Right lung (tissue), 10 donors: ENCODE measurements at places on chromosomes 7 and 10. TPM values are rescaled to one million over a fixed set of nuclear protein-coding genes. Genes with fewer than 3 reads are reported as not detected.

DNA sequence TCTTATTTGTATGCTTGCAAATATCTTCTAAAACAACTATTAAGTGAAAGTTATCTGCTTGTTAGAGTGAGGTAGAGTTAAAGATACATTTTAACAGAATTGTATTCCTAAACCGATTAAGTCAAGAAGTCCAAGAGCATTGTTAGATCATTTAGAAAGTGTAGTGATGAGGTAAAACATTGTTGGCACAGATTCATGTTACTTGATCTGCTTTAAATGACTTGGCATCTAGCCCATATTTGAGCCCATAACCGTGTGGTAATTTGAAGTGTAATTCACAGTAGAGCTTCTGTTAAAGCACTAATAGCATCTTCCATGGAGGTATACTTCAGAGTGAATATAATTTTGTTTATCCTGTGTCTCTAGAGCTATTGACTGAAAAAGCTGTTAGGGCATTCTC is 62.1 kb downstream of the PTEN start:
- no peak for DNase-seq

METTL27 gene
- 4.3 TPM for polyA plus RNA-seq

GRCh38 chr10:72310636-72311035 is 36.9 kb downstream of the DDIT4 start:
- DNase-seq, result no peak

DNA sequence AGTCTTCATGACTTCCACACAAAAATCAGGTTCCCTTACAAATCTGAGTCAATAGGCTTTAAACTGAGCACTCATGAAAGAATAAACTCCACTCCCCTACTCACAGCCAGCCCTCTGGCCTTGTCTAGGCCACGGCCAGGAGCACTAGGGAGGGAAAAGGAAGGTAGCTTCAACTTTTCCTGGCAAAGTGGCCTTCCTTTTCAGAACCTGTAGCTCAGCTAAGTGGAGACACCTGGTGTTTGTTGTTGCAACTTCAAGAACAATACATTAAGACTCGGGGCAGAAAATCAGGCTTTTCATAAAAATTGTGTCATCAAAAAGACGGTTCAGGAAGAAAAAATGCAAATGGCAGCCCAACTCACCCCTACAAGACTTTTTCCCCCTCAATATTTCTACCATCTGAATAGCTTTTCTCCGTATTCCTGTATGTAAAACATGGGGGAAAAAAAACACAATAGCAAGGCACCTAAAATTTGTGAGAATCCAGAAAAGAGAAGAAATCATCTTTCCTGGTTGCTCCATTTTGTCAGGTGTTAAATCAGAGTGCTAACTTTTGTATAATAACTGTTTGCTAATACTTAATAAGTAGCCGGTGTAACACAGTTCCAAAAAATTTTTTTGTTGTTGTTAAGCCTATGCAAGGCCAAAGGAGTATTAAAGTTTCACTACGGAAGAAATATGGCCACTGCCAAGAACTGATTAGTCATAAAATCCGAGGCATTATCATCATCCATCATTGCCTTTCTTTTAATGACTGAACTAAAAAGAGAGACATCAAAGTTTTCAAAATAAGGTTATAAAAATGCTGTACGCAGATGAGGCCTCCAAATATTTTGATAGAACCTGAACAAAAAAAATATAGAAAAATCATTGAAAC is 66.2 kb upstream of the ARID5B start:
- DNase-seq, result no peak

GRCh38 chr7:13610372-13610771 is 379.1 kb downstream of the ETV1 start:
- no peak for DNase-seq

WDR86 gene
- polyA plus RNA-seq, result 30.5 TPM

- no peak for DNase-seq
Observed at GRCh38 chr10:92222603-92223262, 68.1 kb downstream of the CPEB3 start.
